K562 (cell line): ENCODE measurements at places on chromosomes 5 and 9. TPM values are rescaled to one million over a fixed set of nuclear protein-coding genes. Genes with fewer than 3 reads are reported as not detected.

DNA sequence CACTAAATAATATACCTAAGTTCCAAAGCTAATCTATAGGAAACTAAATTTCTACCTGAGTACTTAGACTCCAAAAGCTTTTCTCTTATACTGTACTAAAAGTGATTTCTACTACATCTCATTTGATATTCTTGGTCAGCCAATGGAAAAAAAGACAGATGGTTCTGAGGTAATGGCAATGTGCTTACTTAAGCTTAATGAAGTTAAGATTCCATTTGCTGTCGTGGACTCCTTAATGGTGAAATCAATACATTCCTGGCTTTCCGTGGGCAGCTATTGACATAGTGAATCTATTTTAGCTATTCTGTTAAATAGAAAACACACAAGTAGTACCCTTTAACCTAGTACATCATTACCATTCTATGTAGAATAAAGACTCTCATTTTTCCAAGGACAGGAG, 1825.6 kb upstream of the CDH9 start:
- no peak for DNase-seq

- no peak for DNase-seq
Measured at GRCh38 chr5:77791356-77791755, 15.2 kb upstream of the TBCA start.

GRCh38 chr9:133366435-133366834, 9.4 kb downstream of the SURF4 start:
- DNase-seq = no peak

Gene CCDC112
- 5.6 and 6.2 TPM in 2 replicates for total RNA-seq

DNA sequence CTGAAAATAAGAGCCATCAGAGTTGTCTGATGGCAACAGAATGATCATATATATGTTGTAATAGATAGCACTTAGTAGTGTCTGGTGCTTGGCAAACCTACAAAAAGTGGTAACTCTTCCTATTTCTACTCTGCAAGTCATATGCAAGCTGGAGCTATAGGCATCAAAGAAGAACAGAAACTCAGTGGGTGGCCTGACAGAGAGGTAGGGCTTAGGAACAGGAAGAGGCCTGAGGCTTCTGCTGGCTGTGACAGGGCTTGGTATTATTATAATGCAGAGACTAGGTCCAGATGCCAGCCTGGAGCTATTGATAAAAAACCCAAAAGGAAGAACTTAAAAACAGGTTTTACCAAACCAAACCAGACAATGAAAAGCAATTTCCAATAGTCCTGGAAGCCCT, 4.4 kb upstream of the DIAPH1 start:
- DNase-seq = no peak

DNA sequence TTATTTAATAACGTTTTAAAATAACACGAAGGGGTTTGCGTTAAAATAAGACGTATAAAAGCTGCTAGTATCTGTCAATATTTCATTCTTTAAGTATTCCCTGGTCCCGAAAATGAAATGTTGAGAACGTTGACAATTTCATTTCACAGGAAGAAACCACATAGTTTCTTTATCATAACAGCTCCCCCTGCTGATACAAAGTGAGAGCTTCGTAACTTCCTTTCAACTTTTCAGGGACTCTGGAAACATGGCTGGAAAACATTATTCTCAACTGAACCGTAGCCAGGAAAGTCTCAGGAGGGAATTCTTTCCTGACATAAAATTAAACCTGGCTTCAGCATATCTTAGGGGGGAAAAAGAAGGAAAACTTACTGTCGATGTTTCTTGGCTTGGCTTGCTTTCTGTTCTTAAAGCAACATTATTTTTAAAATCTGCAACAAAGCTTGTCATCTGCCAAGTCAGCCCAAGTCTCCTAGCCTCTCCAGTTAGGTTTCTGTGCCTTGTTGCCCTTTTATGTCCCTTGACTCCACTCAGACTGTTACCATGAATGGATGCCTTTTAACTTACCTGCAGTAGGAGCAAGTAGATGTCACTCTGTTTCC, 122.9 kb upstream of the DAB2 start:
- DNase-seq = peak; percentile 37

DNA sequence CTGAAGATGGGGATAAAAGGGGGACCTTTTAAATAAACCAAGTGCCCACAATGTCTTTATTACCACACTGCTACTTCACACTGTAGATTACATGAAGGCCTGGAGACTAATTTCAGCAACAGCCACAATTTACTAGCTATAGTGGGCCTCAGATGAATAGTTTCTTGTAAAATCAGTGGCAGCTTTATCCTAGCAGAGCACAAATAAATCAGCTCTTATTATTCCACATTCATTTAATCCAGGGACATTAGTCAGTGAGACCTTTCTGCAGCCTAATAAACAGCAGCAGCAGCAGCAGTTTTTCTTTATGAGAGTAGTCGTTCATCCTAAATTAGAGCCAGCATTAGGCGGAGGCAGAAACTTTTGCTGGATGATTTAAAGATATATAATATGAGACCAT, 542.3 kb downstream of the PSAT1 start:
- DNase-seq = no peak

Gene HAPLN1
- not detected in 2 replicates for total RNA-seq

Gene CDH10
- total RNA-seq = not detected in 2 replicates

Gene IL31RA
- not detected in 2 replicates for total RNA-seq

DNA sequence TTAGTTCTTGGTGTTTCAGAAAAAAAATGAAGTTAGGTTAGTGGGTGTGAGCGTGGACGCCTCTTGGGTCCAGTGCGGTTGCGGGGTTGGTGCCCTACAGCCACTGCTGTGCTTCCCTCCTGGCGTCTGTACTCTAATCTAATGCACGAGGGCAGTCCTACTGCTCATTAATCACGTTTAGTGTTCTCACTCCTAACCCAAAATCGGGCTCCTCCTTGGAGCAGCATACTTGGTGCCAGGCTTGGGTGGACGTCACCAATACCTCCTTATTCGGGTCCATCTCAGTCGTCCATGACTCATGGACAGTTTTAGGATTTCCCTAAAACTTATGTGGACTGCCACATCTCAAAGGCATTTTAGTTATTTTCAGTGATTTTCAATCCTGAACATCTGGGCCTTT, 41.6 kb downstream of the TRIO start:
- no peak for DNase-seq

- DNase-seq = no peak
Measured at GRCh38 chr5:45695804-45696156, 400 bp downstream of the HCN1 start.

Gene PKD2L2
- total RNA-seq = not detected in 2 replicates

Gene PNPLA7
- 0.58 and 0.75 TPM in 2 replicates for total RNA-seq

DNA sequence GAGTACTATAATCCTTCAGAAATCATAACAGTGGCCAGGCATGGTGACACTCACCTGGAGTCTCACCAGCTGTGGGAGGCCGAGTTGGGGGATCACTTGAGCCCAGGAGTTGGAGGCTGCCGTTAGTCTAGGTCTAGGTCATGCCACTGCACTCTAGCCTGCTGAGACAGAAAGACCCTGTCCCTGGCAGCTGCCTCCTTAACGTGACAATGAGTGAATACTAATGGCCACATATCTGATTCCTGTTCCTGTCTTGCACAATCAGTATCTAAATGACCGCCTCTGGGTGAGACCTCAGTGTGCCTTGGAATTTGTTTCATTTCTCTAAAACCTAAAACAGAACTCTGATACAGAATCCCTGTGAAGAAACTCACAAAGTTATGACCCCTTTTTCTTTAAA, 131.0 kb upstream of the DAB2 start:
- no peak for DNase-seq

- DNase-seq = no peak
Measured at GRCh38 chr5:115460472-115460871, 84.1 kb downstream of the FEM1C start.

GRCh38 chr5:56910210-56910965, 992 bp downstream of the SETD9 start:
- no peak for DNase-seq

GRCh38 chr5:76467216-76467615, 64.1 kb downstream of the IQGAP2 start:
- no peak for DNase-seq

DNA sequence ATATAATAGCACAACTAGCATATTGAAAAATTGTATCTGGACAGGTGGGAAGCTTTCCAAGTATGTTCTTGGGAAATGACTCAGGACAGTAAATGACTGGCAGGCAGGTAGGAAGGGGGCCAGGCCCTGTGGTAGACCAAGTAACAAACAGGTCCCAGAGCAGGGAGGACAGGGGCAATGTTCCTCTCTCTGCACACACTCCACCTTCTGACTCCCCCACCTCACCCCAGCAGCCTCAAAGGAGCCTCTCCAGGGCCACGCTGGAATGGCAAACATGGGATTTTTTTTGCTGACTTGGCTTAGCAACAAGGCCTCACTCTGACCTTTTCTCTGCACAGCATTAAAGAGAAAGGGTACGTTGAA, 31.1 kb upstream of the IQGAP2 start:
- no peak for DNase-seq

- DNase-seq = no peak
Measured at GRCh38 chr9:677461-678097, 163.9 kb upstream of the DMRT1 start.

Gene PCDHA2
- total RNA-seq = not detected in 2 replicates

Gene FCN2
- total RNA-seq = not detected in 2 replicates

Gene RMRP
- 25,789 and 26,070 TPM in 2 replicates for total RNA-seq

Gene FOXD4L6
- total RNA-seq = not detected in 2 replicates

Gene NUTM2G
- not detected in 2 replicates for total RNA-seq

DNA sequence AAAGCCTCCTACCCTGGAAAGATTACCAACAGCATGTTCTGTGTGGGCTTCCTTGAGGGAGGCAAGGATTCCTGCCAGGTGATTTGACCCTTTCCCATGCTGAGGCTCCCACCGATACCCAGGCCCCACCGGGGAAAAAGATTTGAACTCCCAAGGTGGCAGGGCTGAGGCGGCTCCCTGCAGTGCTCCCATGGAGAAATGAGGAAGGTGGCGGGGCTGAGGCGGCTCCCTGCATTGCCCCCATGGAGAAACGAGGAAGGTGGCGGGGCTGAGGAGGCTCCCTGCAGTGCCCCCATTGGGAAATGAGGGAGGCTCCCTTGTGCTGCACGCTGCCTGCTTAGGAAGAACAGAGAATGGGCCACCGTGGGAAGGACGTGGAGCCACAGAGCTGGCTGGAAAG, 3.2 kb downstream of the PRSS3 start:
- DNase-seq = no peak

DNA sequence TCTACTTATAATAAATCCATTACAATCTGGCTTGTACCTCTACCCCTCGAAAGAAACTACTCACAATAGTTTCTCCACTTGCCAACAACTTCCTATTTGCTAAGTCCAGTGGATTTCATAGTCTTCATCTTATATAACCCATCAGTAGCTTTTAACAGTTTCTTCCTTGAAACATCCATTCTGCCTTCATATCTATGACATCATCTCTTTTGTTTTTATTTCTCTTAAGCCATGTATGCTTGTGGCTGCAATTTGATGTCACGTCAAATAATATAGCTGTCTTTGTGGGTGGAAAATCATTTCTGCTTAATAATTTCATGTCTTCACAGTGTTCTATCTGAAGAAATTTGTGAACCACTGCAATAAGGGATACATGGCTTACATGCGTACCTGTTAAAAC, 77.5 kb upstream of the GRHPR start:
- DNase-seq = no peak

DNA sequence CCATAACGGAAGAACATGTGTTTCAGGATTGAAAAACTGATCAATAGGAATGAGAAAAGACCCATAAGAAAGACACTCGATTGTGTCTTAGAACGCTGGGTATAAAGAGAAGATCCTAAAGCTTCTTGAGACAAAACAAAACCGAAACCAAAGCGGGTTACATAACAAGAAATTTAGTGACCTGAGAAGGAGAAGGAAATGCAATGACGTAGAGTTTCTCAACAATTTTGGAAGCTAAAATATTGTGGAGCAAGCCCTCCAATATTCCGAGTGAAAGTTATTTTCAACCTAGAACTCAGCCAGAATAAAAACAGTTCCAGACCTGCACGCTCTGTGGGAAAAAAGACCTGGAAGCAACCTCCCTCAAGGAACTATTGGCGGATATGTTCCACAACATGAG, 81.9 kb upstream of the FREM1 start:
- no peak for DNase-seq

Gene CD274
- 0.18 and 0.24 TPM in 2 replicates for total RNA-seq

Gene KCTD16
- total RNA-seq = not detected in 2 replicates

Gene ANKRD34B
- not detected in 2 replicates for total RNA-seq

Gene DTWD2
- 5.5 TPM in 2 replicates for total RNA-seq

- DNase-seq = no peak
Measured at GRCh38 chr9:123336959-123337358, 19.0 kb upstream of the CRB2 start.

Gene TAF11L5
- total RNA-seq = 0.53 TPM in 1 of 2 replicates, not detected in the other

- no peak for DNase-seq
Measured at GRCh38 chr5:53575831-53576230, 15.4 kb downstream of the NDUFS4 start.

- no peak for DNase-seq
Measured at GRCh38 chr5:124393584-124394379, 352.7 kb downstream of the ZNF608 start.

DNA sequence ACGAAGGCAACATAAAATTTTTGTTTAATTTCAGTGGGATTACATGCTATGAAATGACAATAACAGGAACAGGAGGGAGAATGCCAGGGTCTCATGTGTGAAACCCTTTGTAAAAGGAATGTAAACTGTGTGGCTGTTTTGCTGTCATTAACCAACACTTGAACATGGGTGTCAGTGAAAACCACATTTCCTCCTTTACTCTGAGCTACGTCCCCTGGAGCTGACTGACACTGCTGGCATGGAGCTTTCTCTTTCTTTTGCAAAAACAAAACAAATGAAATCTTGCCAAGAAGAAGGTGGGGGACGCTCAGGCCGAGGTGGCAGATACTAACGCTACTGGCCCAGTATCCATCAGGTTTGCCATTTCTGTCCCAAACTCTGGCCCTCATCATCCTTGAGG, 121.4 kb downstream of the DMRT2 start:
- no peak for DNase-seq

Gene HEMGN
- total RNA-seq = 101 and 104 TPM in 2 replicates

DNA sequence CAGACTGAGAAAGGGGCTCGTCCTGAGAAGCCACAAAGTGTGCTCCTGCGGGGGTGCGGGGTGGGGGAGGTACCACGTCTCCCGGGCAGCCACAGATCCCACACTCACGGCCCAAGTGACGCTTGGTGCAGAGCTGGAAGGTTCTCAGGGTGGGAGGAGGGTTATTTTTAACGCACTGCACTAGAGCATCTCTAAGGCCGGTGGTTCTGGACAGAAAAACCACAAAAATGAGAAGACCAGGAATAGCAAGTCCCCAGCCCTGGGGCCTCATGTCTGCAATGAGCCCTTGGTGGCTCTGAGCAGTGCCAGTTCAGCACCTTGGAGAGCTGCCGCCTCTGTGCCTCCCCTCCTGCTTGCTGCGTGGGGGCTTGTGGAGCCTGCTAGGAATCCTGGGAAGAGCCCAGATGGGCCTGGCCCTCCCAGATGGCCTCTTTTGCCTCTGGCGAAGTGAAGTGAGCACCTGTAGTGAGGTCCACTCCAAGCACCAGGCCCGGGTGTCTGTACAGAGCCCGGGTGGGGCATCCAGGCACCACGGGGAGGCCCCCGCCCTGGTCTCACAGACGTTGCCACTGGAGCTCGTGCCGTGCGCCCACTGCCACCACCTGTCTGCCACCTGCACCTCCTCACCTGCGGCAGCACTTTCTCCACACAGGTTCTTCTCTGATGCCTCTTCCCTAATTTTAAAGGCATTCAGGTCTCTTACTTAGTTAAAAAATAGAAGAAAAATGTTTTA, 48.9 kb upstream of the CACNA1B start:
- peak; percentile 56 for DNase-seq

- no peak for DNase-seq
Measured at GRCh38 chr9:81858657-81859430, 69.4 kb upstream of the SPATA31D4 start.

Gene CDO1
- total RNA-seq = 0.22 TPM in 1 of 2 replicates, not detected in the other

Gene BSPRY
- total RNA-seq = 0.16 and 0.45 TPM in 2 replicates
